Activated T-helper 2 cell treated with anti-CD3 and anti-CD28 coated beads, Interferon-gamma antibody, Interleukin-2, Interleukin-4, amounts not matched to agents 10 μg/mL and 5 μg/mL and 100 μg/mL, durations not matched to agents 14 hours and 24 hours and 36 hours (primary cell): ENCODE measurements at places on chromosomes 4 and X. TPM values are rescaled to one million over a fixed set of nuclear protein-coding genes. Genes with fewer than 3 reads are reported as not detected.

PHF8 gene
- 41.8 and 47.5 TPM in 2 replicates for total RNA-seq

MMRN1 gene
- total RNA-seq, result not detected in 2 replicates

CSAG3 gene
- total RNA-seq, result not detected in 2 replicates

CCNA2 gene
- 74.7 and 75.1 TPM in 2 replicates for total RNA-seq

SYTL5 gene
- not detected in 2 replicates for total RNA-seq

TLR10 gene
- total RNA-seq, result not detected in 2 replicates

IL1RAPL2 gene
- not detected in 2 replicates for total RNA-seq

PDE5A gene
- 0.25 and 0.32 TPM in 2 replicates for total RNA-seq
